ENCODE measurements at places on chromosomes 7 and 10. TPM values are rescaled to one million over a fixed set of nuclear protein-coding genes. Genes with fewer than 3 reads are reported as not detected.

DNA sequence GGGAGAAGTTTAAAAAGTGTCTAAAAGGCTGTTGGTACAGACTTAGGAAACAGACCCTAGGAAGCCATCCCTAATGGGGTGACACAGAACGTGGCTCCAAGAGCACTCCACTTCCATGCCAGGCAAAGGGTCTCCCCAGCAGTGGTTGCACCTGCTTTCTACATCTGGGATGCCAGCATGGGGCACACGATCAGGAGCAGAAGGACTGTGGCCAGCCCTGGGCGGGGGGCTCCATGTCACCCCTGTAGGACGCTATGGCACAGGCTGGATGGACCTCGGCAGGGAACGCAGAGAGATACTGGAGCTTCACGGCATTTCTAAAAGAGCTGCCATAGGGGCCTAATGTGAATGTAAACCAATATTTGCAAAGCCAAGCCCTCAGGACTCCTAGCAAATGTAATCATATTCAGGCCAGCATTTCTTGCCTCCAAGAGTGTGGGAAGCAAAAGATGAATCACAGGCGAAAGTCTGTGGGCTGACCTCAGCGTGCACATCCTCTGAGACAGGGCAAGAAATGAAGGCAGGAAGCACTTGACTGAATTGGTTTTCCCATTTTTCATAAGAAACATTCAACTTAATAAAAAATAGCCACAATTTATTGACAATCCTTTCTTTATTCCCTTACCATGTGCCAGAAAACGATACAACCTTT lies 93.9 kb downstream of the ATXN7L1 start:
- no peak overlapping the region for H3K27ac ChIP-seq
- no peaks in the 10 kb centered on the region for H3K27me3 ChIP-seq
- H3K36me3 ChIP-seq, result peaks cover 13% of the 10 kb centered on the region
- no peak overlapping the region for H3K4me3 ChIP-seq

The TDRD1 gene
- 0.22 TPM for polyA plus RNA-seq

The ASIC3 gene
- 6.9 TPM for polyA plus RNA-seq

DNA sequence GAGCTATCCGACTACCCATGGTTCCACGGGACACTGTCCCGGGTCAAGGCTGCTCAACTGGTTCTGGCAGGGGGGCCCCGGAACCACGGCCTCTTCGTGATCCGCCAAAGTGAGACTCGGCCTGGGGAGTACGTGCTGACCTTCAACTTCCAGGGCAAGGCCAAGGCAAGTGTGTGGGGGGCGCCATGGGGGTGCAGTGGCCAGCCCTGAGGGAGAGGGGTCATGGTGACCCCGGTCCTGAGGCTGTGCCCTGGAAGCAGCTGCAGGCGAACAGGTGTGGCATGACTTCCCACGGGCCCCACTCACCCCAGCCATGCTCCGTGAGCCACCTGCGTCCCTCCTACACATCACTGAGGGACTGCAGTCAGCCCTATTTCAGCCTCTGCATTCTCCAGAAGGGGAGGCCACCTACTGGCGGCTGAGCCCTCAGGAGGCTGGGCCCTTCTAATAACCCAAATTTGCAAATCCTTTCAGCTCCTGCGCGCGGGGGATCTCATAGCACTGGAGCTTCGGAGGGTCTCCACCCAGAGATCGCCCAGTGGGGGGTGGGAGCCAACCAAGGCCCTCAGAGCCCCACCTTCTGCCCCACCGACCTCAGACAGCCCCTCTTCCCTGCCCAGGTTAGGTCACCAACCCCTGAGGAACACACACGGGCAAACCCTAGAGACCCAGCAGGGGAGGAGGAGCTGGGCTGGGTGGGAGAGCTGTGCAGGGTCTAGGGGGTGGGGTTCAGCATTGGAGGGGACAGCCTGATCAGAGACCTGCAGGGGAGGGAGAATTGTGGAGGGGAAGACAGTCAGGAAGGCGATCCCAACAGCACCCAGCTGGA lies 30.8 kb downstream of the SH2B2 start:
- peaks cover 4% of the 10 kb centered on the region for H3K27me3 ChIP-seq
- no peak overlapping the region for H3K4me3 ChIP-seq
- H3K36me3 ChIP-seq, result no peaks in the 10 kb centered on the region
- no peak overlapping the region for H3K27ac ChIP-seq
- no peak for DNase-seq

DNA sequence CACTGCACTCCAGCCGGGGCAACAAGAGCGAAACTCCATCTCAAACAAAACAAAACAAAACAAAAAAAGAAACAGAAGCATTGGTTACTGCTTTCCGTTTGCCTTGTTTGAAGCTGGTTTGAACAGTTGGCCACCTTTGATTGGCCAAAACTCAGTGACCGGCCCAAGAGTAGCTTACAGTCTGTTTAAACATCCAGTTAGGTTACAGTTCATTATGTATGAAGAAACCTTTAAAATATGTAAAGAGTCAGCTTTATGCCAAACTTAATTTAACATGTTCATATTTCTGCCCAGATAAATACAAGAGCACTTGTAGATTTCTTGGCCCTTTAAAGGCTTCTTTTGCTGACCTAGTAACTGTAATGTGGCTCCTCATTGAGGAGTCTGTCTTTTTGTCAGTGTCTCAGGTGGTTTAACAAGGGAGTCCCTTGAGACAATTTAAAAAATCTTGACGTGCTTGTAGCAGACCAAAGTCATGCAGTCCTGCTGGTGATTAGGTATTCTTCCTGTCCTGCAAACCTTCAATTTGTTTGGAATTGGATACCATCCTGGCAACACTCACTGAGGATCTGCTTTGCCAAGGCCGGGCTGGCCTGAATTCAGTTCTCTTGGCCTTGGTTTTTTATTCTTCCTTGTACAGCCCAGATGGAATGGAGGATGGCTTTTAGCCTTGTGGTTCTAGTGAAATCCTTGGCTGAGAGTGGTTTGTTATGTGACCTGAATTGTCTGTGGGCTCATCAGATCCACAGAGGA lies 128.9 kb downstream of the PLXDC2 start:
- no peak for DNase-seq
- no peaks in the 10 kb centered on the region for H3K27me3 ChIP-seq
- H3K4me3 ChIP-seq, result no peak overlapping the region
- no peaks in the 10 kb centered on the region for H3K36me3 ChIP-seq
- no peaks in the 10 kb centered on the region for H3K4me1 ChIP-seq

DNA sequence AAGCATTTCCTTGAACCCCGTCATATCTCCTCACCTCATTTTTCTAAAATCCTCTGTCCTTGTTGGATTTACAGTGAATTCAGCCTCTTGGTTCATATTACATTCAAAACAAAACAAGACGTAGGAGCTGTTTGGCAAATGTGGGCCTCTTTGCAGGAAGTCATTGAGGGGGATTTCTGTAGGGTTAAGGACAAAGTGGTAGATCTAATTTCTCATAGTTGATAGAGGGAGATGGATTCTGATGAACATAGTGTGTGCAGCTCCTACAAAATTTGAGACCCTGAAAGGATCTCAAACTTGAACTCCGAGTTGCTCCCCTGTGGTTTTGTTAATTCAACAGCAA lies 682 bp downstream of the TBXAS1 start:
- no peak for DNase-seq
- H3K36me3 ChIP-seq, result no peaks in the 10 kb centered on the region
- peak overlapping the region; percentile 16 for H3K4me3 ChIP-seq
- no peak overlapping the region for H3K27ac ChIP-seq

DNA sequence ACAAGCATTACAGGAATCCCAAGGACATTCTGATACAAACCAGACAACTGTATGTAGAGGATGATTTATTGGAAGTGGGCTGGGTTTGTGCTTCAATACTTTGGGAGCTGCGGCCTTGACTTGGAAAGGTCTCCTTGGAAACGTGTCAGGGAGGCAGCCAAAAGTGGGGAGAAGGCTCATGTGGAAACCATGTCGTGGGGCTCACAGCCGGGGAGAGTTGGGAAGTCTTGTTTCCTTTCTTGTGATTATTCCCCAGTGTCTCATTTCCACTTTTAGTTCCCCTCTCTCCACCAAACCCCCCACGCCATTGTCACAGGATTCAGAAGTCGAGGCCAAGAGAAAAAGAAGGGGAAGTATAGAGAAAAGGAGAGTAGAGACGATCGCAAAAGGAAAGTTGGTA lies 53.9 kb upstream of the SFMBT2 start:
- no peaks in the 10 kb centered on the region for H3K27me3 ChIP-seq
- no peak overlapping the region for H3K4me3 ChIP-seq
- no peak overlapping the region for H3K27ac ChIP-seq
- no peaks in the 10 kb centered on the region for H3K36me3 ChIP-seq
- DNase-seq, result no peak

DNA sequence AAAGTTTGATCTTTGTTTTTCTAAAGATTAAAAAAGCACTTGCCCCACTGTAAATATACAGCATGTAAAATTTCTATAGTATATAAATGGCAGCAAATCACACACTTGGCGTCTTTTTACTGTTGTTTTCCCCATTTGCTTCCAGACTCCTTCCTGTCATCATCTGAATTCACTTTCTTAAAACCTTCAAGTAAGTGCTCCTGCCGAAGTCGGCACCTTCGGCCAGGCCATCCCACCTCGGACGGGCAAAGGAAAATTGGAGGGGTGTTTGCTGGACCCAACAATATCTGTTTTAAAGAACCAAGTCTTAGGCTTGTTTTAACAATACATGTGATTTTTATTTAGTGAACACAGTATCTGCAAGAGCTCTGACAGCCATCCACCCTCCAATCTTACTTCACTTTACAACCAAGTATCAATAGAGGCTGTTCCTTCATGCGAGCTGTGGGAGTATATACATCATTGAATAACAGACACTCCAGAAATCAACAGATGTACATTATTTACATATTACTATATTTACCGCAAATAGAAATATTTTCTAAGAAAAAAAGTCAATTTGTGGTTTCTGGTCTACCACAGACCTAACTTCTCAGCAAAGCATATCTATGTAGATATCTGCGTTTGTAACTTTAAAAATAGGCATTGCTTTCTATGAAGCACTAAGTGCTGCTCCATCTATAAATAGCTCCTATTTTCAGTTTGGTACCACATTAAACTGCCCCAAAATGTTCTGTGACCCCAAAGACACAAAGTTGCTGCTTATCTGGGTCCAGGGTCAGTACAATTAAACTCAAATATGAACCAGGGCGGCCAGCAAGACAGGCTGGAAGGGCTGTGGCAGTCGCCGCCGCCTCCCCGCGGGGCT lies 110.7 kb downstream of the CYTH3 start:
- no peak for DNase-seq
- peaks cover 62% of the 10 kb centered on the region for H3K36me3 ChIP-seq
- no peak overlapping the region for H3K27ac ChIP-seq

The KCP gene
- polyA plus RNA-seq, result 1.3 TPM

DNA sequence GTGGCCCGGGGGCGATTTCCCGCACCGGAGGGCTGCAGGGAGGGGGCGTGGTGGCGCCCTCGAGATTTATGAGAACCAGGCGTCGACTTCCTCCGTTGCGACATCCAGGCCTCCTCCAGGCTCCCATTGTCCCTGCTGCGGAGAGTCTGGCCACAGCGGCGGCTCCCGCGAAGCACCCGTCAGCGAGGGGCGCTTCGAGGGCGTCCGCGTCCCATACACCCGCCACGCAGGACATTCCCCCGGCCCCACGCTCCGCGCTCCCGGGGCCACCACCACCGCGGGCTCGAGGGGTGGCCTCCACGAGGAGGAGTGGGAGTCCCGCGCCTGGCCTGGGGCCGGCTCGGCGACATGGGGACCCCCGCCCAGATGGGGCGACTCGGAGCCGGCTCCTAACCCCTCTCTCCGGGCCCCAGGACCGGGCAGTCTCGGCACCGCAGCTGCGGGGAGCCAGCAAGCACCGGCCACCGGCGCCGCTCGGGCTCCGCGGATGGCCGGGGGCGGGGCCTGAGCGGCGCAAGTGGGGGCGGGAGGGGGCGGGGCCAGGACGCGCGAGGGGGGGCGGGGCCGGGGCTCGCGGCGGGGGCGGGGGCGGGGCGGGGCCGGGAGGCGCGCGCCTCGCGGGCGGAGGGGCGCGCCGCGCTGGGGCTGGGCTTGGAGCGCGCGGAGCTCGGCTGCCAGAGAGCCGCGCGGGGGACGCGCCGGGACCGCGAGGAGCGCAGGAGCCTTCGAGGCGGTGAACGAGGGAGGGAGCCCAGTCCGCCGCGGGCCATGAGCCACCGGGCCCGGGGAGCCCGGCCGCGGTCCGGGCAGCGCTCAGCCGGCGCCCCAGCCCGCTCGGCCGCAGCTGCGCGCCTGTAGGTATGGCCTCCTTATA lies at the start of gene SH2B2:
SH2B2 (plus strand) TSS at position 632 of the 874 bp plus-strand sequence. CDS start 13,683 bp downstream, outside the sequence.
- peak within 1 kb of the TSS; percentile 67 for H3K4me3 ChIP-seq
- no peaks in the 10 kb centered on the region for H3K36me3 ChIP-seq
- H3K27me3 ChIP-seq, result peaks cover 4% of the 10 kb centered on the region
- H3K4me1 ChIP-seq, result peaks cover 16% of the 10 kb centered on the region
- DNase-seq, result peak; percentile 65
- peak within 1 kb of the TSS; percentile 42 for H3K27ac ChIP-seq

The FAM131B gene
- polyA plus RNA-seq, result 5.8 TPM

GRCh38 chr10:100740476-100741377 lies 4.7 kb upstream of the PAX2 start:
- H3K36me3 ChIP-seq, result no peaks in the 10 kb centered on the region
- peaks cover 100% of the 10 kb centered on the region for H3K27me3 ChIP-seq
- H3K4me1 ChIP-seq, result peaks cover 15% of the 10 kb centered on the region

DNA sequence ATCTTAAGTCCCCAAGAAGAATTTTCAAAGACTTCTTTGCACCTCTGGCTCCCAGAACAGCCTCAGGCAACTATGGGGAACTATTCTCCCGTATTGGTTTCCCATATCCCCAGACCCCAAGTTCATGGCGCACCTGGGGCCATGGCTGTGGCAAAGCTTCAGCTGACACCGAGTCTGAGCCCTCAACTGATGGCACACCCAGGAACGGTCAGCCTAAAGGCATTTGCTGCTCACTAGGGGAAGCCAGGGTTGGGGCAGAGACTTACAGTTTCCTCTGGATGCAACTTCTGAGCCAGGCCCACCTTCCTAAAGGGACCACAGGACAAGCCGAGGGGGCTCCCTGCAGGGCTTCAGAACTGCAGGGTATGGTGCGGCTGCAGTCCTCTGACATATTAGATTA lies 13.7 kb upstream of the CPA1 start:
- no peak overlapping the region for H3K4me3 ChIP-seq
- H3K27ac ChIP-seq, result peak overlapping the region; percentile 84
- no peaks in the 10 kb centered on the region for H3K36me3 ChIP-seq
- no peaks in the 10 kb centered on the region for H3K27me3 ChIP-seq
- no peak for DNase-seq
